ENCODE measurements at places on chromosomes 2 and 18. TPM values are rescaled to one million over a fixed set of nuclear protein-coding genes. Genes with fewer than 3 reads are reported as not detected.

The CTDSP1 gene
- 46.7 TPM for total RNA-seq

The MARCO gene
- under 0.01 TPM for total RNA-seq

The HDLBP gene
- 949 TPM for total RNA-seq

The UGT1A10 gene
- not detected for total RNA-seq

The POTEI gene
- total RNA-seq: not detected

The CGREF1 gene
- 14.3 TPM for total RNA-seq

The TMEM247 gene
- total RNA-seq: not detected

The UNC80 gene
- total RNA-seq: not detected

The EPAS1 gene
- total RNA-seq: 60.3 TPM

The LCT gene
- not detected for total RNA-seq

The TMEM37 gene
- 0.20 TPM for total RNA-seq

The PLCL1 gene
- total RNA-seq: 0.37 TPM

The IRS1 gene
- 21.3 TPM for total RNA-seq

The DPYSL5 gene
- total RNA-seq: not detected

The TGIF1 gene
- 83.0 TPM for total RNA-seq

The C2orf15 gene
- total RNA-seq: not detected

Measured in subcutaneous preadipocyte (primary cell).